NCI-H460 (cell line): ENCODE measurements at places on chromosomes 16 and 17.

GRCh38 chr16:89890200-89890599 is 16.8 kb downstream of the TCF25 start:
- no peak for DNase-seq

GRCh38 chr16:52308051-52308450 is 238.9 kb downstream of the TOX3 start:
- no peak for DNase-seq

DNA sequence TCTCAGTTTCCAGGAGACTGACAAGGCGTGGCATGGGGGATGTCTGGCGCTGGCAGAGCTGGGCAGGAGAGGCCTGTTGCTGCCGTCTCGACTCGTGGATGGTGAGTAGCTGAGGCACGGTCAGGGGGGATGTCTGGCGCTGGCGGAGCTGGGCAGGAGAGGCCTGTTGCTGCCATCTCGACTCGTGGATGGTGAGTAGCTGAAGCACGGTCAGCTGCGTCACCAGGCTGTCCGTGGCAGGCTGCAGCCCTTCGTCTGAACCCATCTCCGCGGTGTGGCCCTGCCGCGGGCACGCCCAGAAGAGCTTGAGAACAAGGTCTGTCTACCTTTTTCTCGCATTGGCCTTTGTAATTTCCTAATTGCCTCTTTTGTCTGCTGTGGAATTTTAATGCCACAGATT is 25.0 kb downstream of the ZNF750 start:
- no peak for DNase-seq

- no peak for DNase-seq
These were observed at the start of gene PMFBP1 for GRCh38 chr16:72172105-72173034. Gene PMFBP1, minus strand, starts transcription at chr16:72172155. Its CDS starts 947 bp downstream, at chr16:72171208.

DNA sequence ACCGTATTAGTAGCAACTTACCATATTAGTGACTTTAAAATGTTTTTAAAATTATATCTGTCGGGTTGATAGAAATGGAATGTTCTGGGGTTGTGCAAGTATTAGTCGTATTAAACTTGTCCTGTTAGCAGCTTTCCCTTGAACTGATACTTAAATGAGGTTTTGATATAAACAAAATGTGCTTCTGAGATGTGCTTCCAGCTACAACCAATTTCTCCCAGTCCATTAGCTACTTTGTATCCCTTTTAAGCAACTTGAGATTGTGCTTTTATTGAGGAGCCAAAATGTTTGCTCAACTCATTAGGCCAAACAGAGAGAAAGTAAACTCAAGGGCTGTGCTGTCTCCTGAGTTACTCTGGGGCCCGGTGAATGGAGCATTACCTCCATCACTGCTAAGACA is 255.0 kb upstream of the RBFOX1 start:
- DNase-seq, result no peak

- no peak for DNase-seq
These were observed 14.6 kb upstream of the KCNJ16 start for GRCh38 chr17:70060415-70060814.

DNA sequence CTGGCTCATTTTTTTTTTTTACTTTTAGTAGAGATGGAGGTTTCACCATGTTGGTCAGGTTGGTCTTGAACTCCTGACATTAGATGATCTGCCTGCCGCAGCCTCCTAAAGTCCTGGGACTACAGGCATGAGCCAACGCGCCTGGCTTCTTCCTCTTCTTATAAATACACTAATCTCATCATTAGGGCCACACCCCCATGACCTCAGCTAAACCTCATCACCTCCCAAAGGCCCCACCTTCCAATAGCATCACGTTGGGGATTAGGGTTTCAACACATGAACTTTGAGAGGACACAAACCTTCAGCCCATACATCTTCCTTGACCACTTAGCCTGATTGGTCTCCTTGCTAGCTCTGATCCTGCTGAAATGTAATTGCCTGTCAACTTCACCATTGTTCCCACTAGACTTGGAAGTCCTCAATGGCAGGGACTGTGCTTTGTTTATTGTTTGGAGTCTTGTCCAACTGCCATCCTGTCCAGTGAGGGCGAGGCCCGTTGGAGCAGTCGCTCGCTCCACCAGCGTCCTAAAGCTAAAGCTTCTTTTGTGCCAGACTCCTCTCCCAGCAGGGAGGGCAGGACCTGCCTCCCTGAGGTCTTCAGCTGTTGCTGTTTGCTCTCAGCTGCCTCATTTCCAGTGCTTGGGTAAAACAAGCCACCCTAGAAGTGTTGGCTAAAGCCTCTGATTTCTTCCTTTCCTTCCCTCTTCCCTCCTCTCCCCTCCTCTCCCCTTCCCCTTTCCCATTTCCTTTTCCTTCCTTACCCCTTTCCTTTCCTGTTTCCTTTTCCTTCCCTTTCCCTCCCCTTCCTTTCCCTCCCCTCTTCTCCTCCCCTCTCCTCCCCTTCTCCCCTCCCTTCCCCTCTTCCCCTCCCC is 85.3 kb downstream of the HAPSTR1 start:
- no peak for DNase-seq

DNA sequence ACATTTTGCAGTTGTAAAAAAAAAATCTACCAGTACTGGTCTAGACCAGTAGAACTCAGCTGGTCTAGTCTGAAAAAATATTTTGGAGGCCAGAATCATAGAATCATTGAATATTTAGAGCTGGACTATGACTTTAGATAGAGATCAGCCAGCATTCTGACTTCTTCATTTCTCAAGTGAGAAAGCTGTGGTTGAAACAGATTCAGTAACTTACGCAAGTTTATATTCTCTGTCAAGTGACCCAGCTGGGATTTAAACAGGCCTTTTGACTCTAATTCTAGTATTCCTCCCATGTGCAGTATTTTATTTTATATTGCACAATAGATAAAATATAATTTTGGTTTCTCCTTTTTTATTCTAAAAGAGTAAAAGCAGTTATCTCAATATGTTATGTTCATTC is 4.9 kb downstream of the TNRC6A start:
- no peak for DNase-seq

GRCh38 chr17:43591001-43591400 is 44.9 kb upstream of the ETV4 start:
- no peak for DNase-seq

GRCh38 chr16:79367822-79368221 is 232.7 kb downstream of the MAF start:
- no peak for DNase-seq

DNA sequence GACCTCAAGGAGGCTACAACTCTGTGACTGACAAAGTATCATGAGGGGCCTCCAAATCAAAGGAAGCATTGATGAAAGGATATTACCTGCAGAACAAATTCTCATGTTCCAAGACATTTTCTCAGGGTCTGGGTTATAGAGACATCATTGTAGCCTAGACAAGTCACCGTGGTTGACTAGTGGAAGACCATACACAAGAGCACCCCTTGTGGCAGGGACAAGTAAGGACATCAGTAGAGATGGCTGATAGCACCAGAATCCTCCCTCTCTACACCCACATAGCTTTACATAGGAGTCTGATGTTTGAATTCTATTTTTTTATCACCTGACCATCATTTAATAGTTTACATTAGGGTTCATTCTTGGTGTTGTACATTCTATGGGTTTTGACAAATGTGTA is 32.5 kb upstream of the CDH8 start:
- DNase-seq, result no peak

GRCh38 chr17:32688221-32688620 is 188.7 kb downstream of the MYO1D start:
- DNase-seq, result no peak

DNA sequence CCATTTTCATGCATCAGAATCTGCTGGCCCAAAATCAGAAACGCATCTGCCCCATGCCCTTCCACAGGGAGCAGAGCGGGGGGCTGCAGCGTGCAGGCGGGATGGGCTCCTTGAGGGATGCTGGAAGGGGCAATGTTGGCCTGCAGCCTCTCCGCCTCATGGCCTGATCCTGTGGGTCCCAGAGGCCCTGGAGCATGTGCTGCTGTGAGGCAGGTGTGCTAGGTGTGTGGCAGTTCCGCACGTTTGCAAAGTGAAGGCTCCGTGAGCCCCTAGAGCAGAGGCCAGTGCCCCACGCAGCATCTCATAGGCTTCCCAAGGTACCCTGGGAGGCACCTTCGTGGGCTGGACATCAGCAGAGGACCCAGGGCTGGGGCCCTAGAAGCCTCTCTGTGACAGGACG is 36.4 kb upstream of the CDH15 start:
- DNase-seq, result no peak

DNA sequence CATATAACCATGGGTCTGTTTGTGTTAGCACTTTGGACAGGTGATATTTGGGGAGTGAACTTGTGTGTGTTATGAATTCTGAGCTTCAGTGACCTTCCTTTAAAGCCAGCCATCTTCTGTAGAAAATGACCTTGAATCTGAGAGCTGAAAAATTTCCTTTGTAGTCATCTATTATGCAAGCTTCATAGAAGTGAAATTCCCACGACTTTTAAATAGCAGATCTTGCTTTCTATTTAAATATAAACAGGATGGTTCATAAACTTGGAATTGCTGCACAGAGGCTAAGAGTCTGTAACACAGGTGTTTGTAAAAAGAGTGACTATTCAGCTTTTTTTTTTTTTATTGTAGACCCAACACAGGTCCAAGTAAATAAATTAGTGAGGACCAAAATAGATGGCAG is 85.5 kb downstream of the MARCHF10 start:
- DNase-seq, result no peak

DNA sequence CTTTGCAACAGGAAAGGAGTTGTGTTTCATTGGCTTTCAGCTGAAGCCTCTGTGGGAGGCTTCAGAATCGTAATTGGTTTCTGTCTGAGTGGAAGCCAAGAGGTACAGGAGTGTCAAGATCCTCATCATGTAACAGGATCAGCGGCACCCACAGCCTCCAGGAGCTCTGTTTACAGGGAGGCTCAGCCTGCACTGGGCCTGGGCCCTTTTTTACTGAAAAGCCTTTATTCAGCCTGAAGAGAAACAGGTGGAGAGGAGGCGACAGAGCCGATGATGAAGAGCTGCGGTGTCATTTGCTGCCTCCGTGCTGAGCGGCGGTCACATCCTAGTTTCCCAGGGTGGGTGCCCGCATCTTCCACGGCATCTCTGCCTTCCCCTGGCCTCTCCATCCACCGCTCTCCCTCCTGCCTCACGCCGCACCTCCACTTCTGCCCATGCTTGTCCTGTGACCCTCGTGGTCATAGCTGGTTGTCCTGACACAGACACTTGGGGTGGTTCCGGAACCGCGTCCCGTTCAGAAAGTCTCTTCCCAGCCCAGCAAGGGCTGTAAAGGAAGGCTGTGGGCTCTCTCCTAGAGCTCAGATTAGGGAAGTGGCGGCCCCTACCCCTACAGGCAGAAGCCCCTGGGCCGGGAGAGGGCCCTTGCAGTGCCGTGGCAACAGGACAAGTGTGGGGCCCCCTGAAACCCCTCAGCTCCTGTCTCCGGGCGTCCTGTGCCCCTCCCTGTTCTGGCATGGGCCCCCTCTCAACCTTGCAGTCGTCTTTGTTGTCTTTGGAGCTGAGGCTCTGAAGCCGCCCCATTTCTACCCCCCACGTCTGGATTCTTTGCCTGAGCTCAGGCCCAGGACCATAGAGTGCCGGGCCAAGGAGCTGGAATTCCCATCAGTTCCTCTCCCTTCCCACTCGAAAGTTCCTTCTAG is 53.9 kb upstream of the CHMP6 start:
- DNase-seq, result no peak

- DNase-seq, result no peak
These were observed 67.9 kb upstream of the MARCHF10 start for GRCh38 chr17:62876063-62876462.

DNA sequence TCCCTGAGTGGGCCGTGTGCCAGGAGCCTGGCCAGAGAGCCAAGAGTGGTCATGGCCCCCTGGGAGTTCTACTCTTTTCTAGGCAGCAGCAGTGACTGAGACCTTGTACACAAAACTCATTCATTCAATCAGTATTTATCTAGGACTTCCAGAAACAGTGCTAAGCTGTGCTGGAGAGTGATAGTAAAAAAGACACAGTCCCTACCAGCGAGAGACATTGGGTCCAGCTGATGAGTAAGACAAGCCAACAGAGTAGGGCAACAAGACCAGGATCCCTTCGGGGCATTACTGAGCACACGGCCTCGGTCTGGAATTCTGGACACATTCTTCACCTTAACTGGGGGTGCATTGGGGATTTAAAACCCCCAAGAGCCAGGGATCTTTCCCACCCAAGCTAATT is 20.2 kb downstream of the CBX4 start:
- no peak for DNase-seq

DNA sequence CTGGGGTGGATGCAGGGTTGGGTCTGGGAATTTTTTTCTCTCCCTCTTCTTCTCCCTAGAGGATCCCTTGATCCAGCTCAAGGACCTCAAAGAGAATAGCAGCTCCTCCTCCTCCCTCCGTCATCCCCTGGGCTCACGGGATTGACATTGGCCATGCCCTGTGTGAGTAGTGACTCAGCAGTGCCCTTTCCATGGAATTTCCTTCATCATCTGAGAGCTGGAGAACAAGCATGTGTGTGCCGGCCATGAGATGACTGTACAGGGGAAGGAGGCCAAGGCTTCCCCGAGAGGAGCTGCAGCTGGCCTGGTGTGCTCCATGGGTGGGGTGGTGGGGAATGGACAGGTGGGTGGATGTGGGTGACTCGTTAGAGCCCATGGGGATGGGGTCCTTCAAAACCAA is 8.9 kb upstream of the WSCD1 start:
- peak; percentile 77 for DNase-seq

DNA sequence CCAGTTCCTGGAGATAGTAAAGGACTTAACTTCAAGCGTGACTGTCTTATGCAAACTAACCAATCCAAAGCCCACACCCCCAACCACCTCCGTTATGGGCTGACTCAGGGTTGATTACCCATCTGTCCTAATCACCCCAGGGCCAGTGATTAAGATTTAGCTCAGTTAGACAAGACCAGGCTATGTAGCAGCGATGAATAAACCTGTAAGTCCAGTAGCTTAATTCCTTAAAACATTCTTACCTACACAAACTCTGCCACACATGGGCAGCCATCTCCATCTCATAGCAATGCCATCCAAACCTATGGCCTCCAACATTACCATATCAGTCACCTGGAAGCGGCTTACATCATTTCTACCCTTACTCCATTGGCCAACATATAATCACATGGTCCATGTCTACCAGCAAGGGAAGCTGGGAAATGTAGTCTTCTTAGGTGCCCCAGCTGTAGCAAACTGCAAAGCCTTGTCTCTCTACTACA is 266.7 kb downstream of the SHISA9 start:
- DNase-seq, result no peak

GRCh38 chr16:27991876-27992275 is 71.6 kb downstream of the GSG1L start:
- DNase-seq, result no peak

DNA sequence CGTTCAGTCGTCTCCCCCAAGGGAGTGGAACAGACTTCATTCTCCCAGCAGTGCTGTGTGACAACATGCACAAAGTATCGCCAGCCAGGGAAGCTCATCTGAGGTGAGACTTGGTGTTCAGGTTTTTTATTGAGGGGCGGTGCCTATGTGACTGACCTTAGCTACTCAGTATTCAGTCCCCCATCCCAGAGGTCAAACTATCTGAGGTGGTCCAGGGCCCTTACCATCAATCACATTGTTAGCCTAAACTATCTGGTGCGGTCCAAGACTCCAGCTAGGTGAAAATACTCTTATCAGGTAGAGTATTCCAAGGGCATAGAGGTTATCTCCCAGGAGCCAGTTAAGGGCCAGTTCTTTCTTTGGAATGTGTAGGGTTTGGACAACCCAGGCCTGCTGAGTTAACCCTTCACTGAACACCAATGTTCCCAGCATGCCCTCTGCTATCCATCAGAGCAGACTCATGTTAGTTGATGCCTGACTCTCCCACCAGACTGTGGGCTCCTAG is 5.4 kb upstream of the CACNG1 start:
- no peak for DNase-seq
